ENCODE measurements at places on chromosomes 5 and 9.

- no peak for DNase-seq
These were observed 619.4 kb upstream of the KLF4 start for GRCh38 chr9:108108852-108109448.

DNA sequence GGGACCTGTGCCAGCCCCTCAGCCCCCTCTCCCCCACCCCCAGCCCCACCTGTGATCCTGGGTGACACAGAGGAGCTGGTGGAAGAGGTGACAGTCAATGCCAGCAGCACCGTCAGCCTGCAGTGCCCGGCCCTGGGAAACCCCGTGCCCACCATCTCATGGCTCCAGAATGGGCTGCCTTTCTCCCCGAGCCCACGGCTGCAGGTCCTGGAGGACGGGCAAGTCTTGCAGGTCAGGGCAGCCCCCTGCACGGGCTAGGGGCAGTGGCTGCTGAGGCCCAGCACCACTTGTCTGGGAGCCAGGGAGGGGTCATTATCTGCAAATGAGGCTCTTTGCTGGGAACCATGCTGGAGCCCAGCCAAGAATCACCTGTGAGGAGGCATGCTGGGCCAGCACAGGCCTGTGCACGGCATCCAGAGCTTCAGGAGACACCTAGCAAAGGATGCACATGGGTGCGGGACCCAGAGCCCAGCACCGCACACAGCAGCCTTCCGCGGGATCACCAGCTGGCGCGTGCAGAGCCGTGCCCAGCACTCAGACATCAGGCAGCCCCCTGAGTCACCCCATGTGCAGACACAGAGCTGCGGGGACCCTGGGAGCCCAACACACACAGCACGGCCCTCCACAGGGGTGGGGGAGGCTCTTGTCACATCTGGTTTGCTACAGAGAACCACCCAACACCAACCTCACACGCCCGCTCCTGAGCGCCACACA, 62.0 kb upstream of the ASS1 start:
- DNase-seq, result no peak

- no peak for DNase-seq
These were observed 98.9 kb upstream of the MAN2A1 start for GRCh38 chr5:109590799-109591198.

DNA sequence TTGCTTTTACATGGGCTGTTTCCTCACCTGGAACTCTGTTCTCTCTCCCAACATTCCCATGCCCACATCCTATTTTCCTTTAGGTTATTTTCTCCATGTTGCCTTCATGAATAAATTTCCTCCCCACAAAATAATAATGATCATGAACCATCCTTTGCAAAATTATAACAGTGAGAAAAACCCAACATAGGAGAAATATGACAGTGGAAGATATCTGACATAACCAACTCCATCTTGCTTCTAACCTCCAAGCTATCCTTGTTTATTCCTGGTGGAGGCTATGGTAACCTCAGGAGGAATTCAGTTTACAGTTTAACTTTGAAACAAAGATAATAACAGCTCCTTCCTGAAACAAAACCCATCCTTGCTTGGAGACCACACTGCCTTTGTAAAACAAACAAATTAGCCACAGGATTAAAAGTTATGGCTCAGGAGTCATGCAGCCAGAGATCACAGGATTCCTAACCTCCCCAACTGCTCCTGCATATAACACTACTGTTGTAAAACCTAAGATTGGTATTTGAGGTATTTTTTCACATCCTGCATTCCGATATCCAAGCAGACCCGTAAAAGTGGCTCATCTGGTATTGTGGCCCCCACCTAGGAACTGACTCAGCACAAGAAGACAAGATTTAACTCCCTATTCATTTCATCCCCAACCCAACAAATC, 212.4 kb downstream of the TRIM32 start:
- no peak for DNase-seq

- no peak for DNase-seq
These were observed 5.8 kb upstream of the RAB14 start for GRCh38 chr9:121207371-121207940.
